NT2/D1 (cell line): ENCODE measurements at places on chromosomes 4 and X.

- no peak for DNase-seq
These were observed 66.0 kb downstream of the MANBA start for GRCh38 chr4:102694791-102695190.

GRCh38 chr4:40150932-40151331 lies 45.9 kb upstream of the RHOH start:
- DNase-seq, result no peak

DNA sequence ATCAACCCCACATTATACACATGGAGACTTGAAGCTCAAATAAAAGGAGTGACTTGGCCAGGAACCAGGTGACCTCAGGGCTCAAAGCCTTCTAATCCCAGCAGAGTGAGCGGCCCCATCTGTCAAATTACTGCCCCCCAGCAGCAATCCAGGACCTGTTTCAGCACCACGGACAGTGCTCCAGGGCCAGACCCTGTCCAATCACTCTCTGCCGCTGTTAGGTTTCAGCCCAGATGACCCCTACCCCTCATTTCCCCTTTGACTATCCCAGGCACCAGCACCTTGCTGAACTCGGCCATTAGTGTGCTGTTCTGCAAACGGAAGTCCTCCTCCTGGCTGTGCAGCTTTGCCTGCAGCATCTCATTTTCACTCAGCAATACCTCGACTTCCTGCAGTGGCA lies 5.1 kb downstream of the GRIPAP1 start:
- no peak for DNase-seq

GRCh38 chr4:87499403-87500091 lies 29.6 kb downstream of the SPARCL1 start:
- DNase-seq, result no peak

- no peak for DNase-seq
These were observed 50.6 kb upstream of the STARD8 start for GRCh38 chrX:68596871-68597270.

- DNase-seq, result no peak
These were observed 98.2 kb downstream of the USP46 start for GRCh38 chr4:52560844-52561280.

DNA sequence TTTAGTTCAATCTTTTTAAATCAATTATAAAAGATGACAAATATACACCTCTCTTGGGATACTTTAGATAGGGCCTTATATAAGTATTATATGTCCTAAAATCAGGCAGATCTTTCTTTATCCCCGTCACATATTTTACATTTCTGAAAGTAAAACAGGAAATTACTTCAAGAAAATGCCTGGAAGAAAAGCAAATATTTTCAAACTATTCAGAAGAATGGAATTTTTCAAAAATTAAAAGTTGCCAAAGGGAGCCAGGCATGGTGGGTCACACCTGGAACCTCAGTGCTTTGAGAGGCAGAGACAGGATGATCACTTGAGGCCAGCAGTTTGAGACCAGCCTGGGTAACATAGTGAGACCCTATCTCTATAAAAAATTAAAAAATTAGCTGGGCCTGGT lies 34.4 kb downstream of the MGARP start:
- DNase-seq, result no peak

DNA sequence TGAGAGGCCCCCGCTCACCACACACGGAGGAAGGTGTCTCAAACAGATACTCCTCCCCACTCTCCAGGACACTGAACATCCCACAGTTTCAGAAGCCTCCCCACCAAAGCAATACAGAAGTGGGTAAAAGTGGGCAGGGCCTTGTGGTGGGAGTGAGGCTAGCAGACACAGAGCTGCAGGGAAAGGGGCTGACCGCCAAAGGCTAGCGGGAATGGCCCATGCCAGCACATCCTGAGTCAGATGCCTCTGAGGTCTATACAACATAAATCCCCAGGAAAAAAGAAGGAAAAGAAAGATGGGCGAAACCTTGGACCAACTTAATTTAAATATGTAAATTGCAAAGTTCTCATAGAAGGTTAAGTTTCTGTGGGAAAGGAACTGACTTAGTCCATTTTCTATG lies 21.9 kb upstream of the ARHGAP10 start:
- DNase-seq, result no peak

DNA sequence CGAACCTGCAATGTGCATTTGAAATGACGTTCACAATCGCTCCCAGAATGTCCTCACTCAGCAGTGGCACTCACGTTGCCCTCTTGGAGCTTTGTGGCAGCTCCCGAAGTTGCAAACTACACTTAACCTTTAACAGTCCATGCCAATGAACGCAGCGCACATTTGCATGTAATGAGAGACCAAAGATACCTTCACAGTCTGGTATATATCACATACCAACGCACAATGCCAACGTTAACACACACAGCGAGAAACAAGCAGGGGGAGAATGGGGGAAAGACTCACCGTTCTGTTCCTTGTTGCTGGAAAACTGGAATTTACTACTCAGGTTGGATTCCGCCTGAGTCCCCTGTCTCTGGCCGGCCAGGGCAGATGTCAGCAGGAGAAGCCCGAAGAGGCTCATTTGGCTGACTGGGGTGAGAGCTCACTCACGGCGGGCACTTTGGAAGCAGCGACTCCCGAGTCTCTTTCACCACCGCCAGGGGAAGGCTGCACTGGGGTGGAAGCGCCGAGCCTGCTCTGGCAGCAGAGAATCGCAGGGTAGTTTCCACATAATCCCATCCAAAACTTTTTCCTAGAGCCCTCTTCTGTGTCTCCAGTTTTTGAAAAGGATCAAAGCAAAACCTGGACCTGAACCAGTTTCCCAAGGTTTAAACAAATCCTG lies 966 bp downstream of the PDGFC start:
- no peak for DNase-seq

GRCh38 chr4:1381181-1381621 lies 25.0 kb downstream of the NKX1-1 start:
- DNase-seq, result no peak

DNA sequence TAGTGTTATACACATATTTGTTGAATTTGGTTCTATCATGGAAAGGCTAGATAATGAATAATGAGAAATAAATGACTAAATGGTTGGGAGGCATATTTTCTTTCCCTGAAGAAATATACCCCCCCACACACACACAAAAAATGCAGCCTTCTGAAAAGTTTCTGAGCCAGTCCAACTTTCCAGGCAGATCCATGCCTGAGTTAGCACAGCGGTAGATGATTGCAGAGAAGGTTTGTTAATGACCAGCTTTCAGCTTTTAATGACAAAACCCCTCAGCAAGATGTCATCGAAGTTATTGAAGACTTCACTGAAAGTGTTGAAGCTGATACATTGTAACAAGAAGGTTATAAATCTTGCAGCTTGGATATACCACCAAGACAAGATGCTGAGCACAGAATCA lies 61.4 kb downstream of the GBA3 start:
- DNase-seq, result no peak

- no peak for DNase-seq
These were observed 95.7 kb upstream of the AFAP1 start for GRCh38 chr4:8035371-8035780.
